ENCODE measurements at places on chromosomes 2 and 18.
A peak's percentile ranks its signal among the peaks of the same experiment; 100 is the strongest.

GRCh38 chr2:168184681-168185513 is 62.5 kb downstream of the STK39 start:
- no peak for DNase-seq

DNA sequence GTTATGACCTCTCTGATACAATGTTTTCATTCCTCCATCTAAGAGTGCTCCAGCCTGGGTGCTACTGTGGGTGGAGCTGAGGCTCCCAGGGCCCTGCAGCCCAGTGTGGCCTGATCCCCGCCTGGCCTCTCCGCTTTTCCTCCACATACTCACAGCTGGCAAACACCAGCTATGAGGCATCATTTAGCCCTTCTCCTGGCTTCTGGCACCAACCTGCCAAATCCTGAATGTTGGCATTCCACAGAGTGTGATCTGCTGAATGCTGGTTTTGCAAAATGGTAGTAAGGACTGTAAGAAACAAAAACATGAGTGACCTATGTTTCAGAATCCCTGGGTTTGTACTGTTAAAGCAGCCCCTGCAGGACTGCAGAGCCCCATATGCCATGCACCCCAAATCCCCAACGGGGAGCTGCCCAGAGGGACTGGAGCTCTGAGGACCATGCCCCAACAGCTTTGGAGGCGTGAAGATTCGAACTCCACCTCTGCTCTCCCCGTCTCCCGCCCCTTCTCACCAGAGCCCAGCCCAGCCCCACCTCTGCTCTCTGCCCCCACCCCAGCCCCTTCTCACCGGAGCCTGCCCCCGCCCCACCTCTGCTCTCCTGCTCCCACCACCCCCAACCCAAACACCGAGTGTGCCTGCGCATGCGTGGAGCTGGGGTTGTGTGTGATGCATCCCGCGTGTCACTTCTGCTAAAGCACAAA is 4.2 kb downstream of the SLC66A2 start:
- no peak for DNase-seq

DNA sequence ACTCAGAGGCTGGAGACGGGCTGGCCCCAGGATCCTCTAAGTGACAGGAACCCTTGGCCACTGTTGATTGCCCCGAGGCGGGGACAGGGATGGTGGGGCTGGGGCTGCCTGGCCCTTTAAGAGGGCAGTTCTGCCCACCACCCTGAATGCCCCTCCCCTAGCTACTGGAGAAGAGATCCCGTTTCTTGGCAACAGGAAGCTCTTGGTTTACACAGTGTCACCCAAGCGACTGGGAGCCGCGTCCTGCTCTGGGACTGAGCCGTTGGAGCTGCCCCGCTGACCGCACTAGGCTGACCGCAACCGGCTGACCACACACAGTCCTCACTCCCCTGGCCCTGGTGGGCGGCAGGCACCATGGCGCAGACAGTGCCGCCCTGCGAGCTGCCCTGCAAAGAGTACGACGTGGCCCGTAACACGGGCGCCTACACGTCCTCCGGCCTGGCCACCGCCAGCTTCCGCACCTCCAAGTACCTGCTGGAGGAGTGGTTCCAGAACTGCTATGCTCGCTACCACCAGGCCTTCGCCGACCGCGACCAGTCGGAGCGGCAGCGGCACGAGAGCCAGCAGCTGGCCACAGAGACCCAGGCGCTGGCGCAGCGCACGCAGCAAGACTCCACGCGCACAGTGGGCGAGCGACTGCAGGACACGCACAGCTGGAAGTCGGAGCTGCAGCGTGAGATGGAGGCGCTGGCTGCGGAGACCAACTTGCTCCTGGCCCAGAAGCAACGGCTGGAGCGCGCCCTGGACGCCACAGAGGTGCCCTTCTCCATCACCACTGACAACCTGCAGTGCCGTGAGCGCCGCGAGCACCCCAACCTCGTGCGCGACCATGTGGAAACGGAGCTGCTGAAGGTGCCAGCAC is at the start of gene TEKT4:
TSS of gene TEKT4 (plus strand) at position 205 of the 862 bp plus-strand sequence. CDS start at position 355, 150 bp downstream.
- DNase-seq = no peak

DNA sequence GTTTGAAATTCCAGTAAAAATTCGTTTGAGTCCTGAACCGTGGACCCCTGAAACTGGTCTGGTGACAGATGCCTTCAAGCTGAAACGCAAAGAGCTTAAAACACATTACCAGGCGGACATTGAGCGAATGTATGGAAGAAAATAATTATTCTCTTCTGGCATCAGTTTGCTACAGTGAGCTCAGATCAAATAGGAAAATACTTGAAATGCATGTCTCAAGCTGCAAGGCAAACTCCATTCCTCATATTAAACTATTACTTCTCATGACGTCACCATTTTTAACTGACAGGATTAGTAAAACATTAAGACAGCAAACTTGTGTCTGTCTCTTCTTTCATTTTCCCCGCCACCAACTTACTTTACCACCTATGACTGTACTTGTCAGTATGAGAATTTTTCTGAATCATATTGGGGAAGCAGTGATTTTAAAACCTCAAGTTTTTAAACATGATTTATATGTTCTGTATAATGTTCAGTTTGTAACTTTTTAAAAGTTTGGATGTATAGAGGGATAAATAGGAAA is 80.7 kb downstream of the ACSL3 start:
- DNase-seq = no peak

- DNase-seq = no peak
Measured at GRCh38 chr2:198036029-198036879, 231.9 kb downstream of the PLCL1 start.

GRCh38 chr18:62827397-62827796 is 112.1 kb downstream of the PHLPP1 start:
- DNase-seq = no peak

DNA sequence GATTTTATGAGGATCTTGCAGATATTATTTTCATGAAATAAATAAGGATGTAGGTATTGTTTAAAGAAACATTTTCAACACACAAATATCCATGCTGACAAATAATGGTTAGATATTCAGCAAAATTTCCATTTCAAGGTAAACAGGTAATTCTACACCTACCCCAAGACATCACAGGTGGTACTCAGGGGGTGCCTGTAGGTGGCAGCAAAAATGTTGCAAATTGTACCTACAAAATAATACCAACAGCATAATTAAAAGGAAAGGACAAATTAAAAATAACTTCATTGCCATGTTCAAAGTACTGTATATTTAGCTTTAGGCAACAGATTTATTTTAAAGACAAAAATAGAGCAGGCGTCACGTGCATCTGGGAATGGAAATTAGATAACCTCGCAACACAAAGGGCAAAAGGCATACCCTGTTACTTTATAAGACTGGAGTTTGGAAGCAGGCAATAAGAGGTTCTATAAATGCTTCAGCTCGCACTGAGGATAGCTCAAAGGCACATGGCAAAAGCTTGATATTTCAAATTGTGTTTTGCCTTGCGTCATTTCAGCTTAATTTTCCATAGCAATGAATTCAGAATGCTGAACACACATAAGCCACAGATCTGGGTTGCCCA is 630.5 kb downstream of the TDRD15 start:
- DNase-seq = no peak

GRCh38 chr2:218312267-218312756 is 20.0 kb upstream of the TMBIM1 start:
- DNase-seq = no peak

GRCh38 chr2:29398384-29399237 is 283.4 kb downstream of the CLIP4 start:
- DNase-seq = no peak

GRCh38 chr2:63834401-63834800 is 7.3 kb upstream of the UGP2 start:
- DNase-seq = no peak

GRCh38 chr18:12256951-12257350 is 2.8 kb downstream of the CIDEA start:
- DNase-seq = no peak

DNA sequence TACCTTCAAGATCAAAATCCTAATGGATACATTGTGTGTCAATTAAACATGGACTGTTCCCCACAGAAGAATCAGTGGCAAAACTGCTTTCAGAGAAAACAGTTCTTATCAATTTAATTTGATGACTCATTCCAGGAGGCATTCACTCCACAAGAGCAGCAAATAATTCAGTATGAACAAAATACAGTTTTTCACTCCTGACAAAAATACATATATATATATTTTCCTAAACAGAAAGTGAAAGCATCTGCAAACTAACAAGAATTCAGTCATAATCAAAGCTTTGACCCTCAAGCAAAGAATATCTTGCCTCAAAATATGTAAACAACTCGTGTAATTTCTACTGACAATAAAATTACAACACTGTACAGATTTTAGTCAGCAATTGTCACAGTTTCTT is 685.1 kb upstream of the SLC8A1 start:
- DNase-seq = peak; percentile 16

DNA sequence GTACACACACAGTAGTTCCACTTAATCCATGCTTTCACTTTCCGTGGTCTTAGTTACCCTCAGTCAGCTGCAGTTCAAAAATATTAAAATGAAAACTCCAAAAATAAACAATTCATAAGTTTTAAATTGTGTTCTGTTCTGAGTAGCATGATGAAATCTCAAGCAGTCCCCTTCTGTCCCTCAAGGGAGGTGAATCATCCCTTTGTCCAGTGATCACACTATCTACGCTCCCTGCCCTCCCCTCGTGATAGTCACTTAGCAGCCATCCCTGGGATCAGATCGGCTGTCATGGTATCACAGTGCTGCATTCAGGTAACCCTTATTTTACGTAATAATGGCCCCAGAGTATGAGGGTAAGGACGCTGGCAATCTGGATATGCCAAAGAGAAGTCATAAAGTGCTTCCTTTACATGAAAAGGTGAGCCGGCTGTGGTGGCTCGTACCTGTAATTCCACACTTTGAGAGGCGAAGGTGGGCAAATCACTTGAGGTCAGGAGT is 5.8 kb upstream of the RTN4 start:
- peak; percentile 76 for DNase-seq

- DNase-seq = peak; percentile 25
Measured at GRCh38 chr2:39642051-39642718, 23.5 kb upstream of the TMEM178A start.

DNA sequence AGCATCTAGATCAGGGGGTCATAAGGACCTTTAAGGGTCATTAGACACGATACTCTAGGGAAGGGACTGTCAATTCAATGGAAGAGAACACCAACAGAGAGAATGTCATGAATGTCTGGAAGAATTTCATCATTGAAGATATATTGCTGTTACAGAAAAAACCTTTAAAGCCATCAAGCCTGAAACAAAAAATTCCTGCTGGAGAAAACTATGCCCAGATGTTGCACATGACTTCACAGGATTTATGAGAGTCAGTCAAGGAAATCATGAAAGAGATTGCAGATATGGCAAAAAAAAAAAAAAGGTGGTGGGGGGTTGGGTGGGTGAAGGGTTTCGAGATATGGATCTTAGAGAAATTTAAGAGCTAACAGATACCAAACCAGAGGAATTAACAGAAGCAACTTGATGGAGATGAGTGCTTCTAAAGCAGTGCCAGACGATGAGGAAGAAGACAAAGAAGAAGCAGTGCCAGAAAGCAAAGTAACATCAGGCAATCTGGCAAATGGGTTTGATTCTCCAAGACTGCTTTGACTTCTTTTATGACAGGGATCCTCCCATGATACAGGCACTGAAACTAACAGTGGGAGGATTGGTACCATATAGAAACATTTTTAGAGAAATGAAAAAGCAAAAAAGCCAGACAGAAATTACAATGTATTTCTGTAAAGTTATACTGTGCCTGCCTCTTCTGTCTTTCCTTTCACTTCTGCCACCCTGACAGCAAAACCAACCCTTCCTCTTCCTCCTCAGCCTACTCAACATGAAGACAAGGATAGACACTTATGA is 28.5 kb downstream of the MAP4K3 start:
- DNase-seq = peak; percentile 31

GRCh38 chr2:46547223-46548102 is 68.1 kb downstream of the TMEM247 start:
- no peak for DNase-seq

DNA sequence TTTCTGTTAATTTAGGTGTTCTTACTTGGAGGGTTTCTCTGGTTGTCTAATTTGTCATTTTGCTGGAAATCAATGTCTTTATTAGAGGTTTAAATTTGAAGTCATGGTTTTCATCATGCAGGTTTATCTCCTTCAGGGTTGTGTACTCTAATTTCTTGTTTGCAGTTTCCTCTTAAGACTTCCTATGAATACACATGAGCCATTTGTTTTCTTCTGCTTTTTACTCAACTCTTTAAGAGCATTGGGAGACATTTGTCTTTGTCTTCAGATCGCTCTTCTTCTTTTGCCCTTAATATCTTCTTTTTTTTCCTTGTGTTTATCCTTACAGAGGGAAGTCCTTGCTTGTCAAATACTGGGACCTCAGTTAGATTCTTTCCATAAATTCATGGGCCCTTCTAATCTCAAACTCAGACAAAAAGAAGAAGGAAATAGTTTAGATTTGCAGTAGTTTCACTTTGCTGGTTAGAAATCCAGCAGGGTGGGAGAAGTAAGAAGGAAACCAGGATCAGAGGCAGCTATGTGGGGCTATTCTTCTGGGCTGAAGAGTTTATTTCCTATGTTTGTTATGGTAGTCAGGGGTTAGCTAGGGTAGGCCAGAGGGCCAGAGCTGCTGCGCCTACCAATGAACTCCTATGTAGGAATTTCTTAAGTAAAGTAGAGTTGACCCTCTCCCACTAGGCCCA is 176.6 kb downstream of the DYSF start:
- DNase-seq = peak; percentile 24

- DNase-seq = no peak
Measured at GRCh38 chr2:162473986-162474385, 130.1 kb downstream of the GCA start.

DNA sequence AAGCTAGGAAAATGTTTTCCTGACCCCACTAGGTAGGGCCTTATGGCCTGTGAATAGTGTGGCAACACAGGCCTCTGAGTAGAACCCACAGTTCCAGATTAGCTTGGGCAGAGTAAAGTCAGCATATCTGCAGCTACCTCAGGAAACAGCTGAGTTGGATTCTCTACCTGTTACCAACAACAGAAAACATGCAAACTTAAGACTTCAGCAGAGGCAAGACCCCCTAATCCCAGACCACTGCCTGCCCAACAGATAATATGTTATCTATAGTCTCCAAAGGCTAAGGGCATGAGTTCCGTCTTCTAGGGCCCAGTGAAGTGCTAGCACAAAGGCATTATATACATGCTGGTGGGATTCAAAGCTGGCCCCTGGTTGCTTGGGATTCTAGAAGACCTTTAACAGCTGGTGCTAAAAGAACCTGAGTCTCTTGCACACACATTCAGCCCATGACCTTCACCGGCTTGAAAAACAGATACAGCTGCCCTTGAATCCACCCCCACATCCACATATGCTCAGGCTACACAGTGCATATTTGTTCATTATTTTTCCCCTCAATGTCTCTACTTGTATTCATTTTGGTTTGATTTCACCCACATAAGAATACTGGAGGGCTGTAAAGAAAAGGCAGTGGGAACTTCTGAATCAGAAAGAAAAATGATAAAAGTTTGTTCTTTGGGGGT is 13.5 kb upstream of the UBXN4 start:
- DNase-seq = no peak

GRCh38 chr2:137865954-137866540 is 98.2 kb upstream of the HNMT start:
- DNase-seq = peak; percentile 54

GRCh38 chr2:128595763-128596395 is 277.2 kb upstream of the HS6ST1 start:
- no peak for DNase-seq

Measured in mesenchymal stem cell (in vitro differentiated cells and primary cell).